AG10803 (cell line): ENCODE measurements at places on chromosomes 2 and 18.

DNA sequence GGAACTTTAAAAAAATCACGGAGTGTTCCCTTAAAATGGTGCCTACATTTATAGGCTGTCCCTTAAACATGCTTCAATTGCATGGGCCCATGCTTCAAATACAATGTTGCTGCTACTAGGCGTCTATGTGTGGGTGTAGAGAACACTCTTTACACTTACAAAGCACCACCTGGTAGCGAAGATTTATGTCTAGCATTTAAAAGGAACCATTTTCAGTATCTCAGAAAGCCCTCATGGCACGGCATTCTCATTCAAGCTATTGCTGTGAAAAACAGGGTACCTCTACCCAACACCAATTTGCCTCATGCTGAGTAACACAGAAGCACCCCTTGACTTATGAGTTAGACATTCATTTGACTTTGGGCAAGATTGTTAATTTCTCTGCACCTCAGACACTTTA, 112.9 kb upstream of the CNTNAP5 start:
- no peak for DNase-seq

- no peak for DNase-seq
These were observed 1223.1 kb upstream of the ZEB2 start for GRCh38 chr2:145743011-145743410.

- peak; percentile 46 for DNase-seq
These were observed 83.8 kb upstream of the SERTAD2 start for GRCh38 chr2:64737547-64737946.

GRCh38 chr18:25075783-25076182, 276.2 kb downstream of the ZNF521 start:
- DNase-seq, result peak; percentile 56

GRCh38 chr2:109183871-109184270, 54.9 kb downstream of the SH3RF3 start:
- DNase-seq, result no peak

- no peak for DNase-seq
These were observed 106.3 kb downstream of the SLC4A3 start for GRCh38 chr2:219733746-219734145.

GRCh38 chr2:126749537-126749936, 93.6 kb downstream of the GYPC start:
- peak; percentile 2 for DNase-seq

- DNase-seq, result no peak
These were observed 5.3 kb upstream of the ORC2 start for GRCh38 chr2:200968735-200969134.

DNA sequence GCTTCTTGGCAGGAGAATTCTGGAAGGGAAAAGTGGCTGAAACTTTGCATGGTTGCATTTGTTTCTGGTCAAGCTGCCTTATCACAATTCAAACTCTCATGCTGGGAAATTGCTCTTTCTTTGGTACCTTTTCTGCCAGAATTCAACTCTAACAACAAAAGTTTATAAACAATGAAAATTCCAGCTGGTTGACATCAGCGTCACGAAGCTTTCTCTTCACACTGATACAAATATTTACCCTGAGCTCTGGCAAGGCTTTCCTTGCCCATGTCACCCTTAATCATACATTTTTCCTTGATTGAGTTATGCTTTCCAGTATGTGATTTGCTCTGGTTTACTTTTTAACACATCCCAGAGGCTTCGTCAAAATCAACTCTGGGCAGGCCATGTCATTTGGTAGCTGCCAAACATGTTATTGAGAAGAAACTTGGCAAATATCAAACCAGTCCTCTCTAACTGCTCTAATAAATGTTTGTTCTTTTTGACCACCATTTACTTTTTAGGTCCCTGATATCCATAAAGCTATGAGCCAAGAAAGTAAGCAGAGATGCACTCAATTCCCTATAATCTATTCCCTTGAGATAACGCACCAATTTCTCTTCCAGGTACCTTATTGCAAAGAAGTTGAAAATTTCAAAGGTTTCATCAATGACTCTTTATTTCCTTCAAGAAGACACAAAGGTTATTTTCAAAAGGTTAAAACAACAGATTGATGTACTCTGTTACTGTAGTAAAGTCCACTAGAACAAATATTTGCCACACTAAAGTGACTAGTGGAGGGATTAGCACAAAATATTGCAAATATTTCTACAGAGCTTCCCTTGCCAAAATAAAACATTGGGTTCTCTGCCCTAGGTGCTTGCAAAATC, 1241.1 kb upstream of the ZEB2 start:
- peak; percentile 69 for DNase-seq

DNA sequence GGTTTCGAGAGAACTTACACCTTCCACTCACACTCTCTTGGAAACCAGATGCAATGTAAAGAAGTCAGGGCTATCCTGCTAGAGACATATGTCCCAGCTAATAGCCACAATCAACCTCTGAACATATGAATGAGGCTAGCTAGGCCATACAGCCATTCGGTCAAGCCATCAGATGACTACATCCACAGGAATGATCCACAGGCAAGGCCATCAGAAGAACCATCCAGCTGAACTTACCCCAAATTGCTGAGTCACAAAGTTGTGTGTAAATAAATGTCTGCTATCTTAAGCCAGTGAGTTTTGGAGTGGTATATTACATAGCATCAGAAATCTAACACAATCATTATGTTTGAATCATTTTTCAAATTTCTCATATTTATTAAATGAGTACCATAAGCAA, 5.2 kb upstream of the SPAST start:
- DNase-seq, result peak; percentile 13

DNA sequence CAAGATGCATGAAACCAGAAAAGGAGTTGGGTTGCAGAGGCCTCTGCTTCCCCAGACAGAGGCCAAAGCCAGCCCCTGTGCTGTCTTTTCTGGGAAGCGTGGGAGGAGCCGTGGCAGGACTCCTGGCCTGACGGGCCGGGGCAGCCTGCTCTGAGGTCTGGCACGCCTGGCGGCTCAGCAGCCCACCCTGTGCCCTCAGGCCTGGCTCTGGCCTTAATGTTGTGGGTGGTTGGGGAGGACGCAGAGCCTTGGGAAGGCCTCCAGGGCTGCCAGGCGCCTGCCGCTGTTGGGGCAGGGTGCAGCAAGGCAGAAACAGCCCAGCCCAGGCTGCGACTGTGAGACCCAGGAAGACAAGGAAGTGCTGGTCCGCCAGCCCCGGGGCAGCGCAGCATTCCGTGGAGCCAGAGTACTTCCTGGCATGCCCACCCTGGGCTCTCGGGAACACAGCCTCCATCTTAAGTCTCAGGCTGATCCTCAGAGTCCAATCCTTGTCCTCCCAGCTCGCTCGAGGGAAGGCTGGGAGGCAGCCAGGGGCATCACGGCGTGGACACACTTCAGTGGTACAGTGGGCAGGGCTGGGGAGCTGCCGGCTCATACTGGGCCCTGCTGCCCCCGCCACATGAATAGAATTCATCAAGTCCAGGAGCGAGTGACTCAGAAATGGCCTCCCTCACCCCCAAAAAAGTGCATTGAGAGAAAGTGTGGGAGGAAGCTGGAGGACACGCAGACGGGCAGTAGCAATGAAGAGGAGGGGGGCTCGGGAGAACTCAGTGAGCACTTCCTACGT, 72.6 kb downstream of the EMX1 start:
- DNase-seq, result no peak

GRCh38 chr2:174623690-174624089, 26.1 kb upstream of the WIPF1 start:
- peak; percentile 36 for DNase-seq

- DNase-seq, result no peak
These were observed 179.4 kb upstream of the HS6ST1 start for GRCh38 chr2:128498086-128498485.

- peak; percentile 87 for DNase-seq
These were observed 102.0 kb downstream of the MAP2 start for GRCh38 chr2:209525834-209526281.

- DNase-seq, result no peak
These were observed 13.6 kb downstream of the UPP2 start for GRCh38 chr2:158115202-158115767.

DNA sequence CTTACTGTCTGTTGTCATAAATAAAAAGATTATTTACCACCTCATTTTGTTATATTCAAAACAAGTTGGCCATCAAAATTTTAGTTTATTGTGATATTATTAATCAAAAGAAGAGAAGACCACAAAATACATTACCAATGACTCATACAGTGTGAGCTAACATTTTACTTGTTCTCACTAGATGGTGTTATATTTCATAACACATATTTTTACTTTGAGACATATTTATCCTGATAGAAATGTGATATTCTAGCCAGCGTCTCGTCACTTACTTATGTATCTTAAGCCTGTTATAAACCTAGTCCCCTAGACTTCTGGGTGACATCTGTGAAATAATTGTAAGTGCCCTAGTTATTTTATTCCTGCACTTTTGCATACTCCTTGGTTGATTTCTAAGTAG, 263.2 kb downstream of the CDH7 start:
- no peak for DNase-seq

DNA sequence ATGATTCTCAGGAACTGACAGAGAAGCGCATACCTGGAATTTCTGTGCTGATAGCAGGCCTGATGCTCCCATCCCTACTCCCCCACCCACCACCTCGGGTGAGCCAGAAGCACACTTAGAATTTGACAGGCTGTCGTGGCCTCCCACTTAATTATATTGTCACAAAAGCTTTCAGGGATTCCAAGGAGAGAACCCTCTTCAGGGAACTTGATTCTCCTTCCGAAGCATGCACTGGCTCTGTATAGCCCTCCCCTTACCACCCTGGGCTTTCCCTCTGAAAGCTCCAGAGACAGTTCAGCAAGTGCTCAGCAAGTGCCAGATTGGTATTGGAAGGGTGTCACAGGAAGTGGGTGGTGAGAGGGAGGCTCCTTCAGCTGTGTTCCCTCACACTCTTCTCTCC, 252.5 kb upstream of the SIX2 start:
- no peak for DNase-seq

GRCh38 chr2:187187519-187187918, 260.5 kb downstream of the CALCRL start:
- no peak for DNase-seq

DNA sequence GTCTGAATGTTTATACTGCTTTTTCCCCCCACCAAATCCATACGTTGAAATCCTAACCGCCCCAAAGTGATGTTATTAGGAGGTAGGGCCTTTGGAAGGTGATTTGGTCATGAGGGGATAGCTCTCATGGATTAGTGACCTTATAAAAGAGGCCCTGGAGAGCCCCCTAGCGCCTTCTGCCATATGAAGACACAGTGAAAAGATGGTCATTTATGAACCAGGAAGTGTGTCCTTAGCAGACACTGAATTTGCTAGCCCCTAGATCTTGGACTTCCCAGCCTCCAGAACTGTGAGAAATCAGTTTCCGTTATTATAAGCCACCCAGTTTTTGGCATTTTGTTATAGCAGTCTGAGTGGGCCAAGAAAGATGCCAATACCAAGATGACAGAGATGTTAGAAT, 7.2 kb upstream of the TSN start:
- DNase-seq, result peak; percentile 52

DNA sequence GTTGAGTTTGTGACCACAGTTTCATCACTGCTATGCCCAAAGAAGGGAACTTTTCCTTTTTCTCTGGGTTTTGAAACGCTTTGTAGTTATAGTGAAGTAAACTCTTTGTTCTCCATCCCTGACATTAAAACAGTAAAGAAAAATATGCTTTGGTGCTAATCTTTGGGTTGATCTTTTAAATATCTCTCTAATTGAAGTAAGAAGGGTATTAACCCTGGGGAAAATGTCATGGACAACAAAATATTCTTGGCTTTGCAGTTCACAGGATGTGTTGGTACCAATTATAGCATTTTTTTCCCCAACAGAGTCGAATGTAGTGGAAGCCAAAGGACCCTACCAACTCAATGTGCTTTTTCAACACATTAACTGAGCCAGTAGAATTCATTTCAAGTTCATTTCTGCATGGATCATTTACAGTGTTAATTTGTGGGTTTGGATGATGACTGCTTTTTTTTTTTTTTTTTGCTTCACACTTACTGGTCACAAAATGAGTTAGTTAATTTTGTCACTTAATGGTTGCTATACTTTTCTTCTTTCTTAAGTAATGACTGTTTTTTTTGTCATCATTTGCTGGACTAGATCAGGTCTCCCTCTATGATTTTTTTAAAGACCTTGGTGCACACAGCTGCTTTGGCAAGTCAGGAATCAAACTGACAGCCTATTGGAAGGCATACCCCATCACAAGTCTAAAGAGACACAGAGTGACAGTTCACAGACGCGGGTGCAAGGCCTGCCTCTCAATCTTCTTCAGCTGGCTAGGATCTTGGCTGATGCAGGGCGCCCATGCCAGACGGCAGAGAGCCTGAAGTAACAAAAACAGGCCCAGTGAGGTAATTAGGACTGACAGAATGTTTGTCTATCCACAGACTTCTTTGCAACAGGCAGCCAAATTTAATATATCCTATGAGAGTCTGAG, 98.8 kb upstream of the MMADHC start:
- DNase-seq, result no peak

GRCh38 chr2:105557021-105557920, 158.4 kb upstream of the FHL2 start:
- no peak for DNase-seq

GRCh38 chr2:217776631-217777030, 226.2 kb downstream of the TNS1 start:
- DNase-seq, result no peak

DNA sequence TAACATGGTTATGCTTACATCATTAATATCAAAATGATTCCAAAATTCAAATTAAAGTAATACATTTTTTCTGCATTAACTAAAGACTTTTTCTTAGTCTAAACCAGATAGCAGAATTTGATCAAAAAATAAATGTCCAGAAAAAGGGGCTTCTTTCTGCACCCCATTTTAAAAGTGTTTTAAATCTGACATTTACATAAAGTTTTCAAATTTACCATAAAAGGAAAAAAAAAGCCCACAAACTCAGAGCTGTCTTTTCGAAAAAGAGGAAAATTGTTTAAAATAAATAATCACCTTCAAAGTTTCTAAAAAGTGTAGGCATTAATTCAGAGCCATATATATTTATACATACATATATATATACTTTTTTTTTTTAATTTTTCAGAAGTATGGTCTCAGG, 1.5 kb downstream of the FASTKD1 start:
- no peak for DNase-seq

DNA sequence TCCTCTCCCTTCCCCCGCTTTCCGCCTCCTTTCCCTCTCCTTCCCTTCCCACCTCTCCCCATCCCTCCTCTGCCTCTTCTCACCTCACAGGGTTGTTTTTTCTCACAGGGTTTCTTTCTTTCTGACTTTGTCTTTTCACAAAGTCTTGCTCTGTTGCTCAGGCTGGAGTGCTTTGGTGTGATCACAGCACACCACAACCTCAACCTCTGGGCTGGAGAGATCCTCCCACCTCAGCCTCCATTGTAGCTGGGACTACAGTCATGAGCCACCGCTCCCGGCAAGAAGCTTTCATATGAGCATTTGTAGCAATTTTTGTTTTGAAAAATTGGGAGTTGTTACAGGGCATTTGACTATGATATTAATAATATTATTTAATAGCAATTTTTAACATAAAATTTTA, 32.9 kb downstream of the ACSL3 start:
- DNase-seq, result no peak
